ENCODE measurements at places on chromosomes 16 and 17.

DNA sequence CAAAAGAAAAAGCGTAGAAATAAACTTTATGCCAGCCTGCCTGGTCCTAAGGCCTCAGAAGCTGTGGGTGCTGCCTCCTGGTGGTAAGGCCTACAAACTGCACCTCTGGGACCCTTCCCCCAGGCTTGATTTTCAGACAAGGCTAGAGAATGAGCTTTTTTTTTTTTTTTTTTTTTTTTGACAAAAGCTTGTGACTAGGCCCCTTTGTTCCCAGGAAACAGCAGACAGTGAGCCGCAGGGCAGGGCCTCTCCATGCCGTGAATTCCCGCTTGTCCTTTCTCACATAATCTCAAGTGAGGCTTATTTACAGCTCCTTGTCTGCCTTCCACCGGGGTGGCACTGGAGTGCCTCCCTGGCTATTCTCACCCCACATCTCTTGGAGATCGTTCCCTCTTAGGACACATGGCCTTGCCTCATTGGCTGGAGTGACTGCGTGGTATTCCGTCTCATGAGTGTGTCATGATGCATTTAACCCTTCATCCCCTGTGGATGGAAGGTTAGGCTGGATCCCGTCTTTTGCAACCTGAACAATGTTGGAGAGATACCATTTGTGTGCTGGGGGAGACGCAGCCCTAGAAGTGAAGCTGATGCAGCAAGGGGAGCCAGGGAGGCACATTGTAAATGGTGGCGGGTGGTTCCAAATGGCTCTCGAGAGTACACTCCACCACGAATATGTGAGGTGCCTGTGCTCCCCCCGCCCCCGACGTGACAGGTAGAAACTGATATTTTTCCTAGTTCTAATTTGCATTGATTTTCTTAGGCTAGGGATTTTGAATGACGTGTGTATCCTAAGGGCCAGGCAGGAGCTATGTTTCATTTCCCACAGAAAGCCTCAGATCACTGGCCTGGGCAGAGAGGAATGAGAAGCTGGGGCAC, 49.6 kb downstream of the USP22 start:
- DNase-seq = peak; percentile 62

- DNase-seq = no peak
These were observed 786 bp upstream of the CDK5RAP3 start for GRCh38 chr17:47969930-47970724.

DNA sequence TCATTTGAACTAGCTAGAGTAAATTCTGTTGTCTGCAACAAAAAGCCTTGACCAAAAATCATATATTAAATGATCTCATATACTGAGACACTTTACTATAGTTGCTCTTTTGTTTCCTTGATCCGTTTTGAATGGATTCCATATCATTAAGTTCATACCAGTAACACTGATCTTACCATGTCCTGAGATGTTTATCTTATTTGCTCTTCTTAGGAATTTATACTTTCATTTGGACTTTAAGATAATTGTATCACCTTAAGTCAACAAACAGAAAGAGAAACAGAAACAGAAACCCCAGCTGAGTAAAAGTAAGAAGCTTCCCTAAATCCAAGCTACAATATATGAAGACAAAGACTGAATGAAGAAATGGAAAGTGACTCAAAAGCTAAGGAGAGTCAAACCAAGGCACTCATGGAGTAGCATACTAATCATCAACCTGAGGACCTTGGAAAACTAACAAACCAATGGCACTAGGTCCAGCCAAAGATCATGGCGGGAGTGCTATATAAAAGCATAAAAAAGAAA, 106.5 kb upstream of the COX10 start:
- DNase-seq = no peak

DNA sequence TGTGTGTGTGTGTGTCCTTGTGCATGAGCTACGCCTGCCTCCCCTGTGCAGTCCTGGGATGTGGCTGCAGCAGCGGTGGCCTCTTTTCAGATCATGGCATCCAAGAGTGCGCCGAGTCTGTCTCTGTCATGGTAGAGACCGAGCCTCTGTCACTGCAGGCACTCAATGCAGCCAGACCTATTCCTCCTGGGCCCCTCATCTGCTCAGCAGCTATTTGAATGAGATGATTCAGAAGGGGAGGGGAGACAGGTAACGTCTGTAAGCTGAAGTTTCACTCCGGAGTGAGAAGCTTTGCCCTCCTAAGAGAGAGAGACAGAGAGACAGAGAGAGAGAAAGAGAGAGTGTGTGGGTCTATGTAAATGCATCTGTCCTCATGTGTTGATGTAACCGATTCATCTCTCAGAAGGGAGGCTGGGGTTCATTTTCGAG, 22.5 kb downstream of the STAT5A start:
- no peak for DNase-seq

DNA sequence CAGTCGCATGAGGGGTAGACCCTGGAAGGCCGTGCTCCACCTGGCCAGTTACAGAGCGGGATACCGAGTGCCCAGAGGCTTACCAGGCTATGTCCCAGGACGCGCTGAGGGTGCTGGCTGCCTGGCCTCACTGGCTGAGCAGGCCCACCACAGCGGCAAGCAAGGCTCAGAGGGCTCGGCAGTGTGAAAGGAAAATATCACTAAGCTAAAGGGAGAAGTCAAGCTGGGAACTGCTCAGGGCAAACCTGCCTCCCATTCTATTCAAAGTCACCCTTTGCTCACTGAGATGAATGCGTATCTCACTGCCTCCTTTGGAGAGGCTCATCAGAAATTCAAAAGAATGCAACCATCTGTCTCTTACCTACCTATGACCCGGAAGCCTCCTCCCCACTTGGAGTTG, 37.4 kb downstream of the CCDC57 start:
- DNase-seq = no peak
